AG10803 (cell line): ENCODE measurements at places on chromosomes 5 and 9.
A peak's percentile ranks its signal among the peaks of the same experiment; 100 is the strongest.

- no peak for DNase-seq
These were observed 3.8 kb downstream of the ANXA6 start for GRCh38 chr5:151153766-151154272.

DNA sequence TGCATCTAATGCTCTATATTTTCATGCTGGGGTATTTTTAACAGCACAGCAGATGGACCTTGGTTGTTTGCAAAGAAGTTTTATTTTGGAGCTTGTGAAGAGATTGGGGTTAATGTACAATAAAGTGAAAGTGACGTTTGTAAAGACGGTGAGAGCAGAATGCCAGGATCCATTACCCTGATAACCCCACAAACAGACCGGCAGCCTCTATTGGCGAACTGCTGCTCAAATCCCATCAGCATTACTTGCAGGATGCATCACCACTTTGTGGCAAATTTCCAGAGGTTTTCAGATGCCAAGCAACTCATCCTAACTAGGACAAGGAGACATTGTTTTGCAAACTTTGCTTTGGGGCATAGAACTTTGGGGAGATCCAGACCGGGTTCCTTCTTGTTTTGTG lies 383.3 kb upstream of the ZNF462 start:
- DNase-seq, result peak; percentile 74

DNA sequence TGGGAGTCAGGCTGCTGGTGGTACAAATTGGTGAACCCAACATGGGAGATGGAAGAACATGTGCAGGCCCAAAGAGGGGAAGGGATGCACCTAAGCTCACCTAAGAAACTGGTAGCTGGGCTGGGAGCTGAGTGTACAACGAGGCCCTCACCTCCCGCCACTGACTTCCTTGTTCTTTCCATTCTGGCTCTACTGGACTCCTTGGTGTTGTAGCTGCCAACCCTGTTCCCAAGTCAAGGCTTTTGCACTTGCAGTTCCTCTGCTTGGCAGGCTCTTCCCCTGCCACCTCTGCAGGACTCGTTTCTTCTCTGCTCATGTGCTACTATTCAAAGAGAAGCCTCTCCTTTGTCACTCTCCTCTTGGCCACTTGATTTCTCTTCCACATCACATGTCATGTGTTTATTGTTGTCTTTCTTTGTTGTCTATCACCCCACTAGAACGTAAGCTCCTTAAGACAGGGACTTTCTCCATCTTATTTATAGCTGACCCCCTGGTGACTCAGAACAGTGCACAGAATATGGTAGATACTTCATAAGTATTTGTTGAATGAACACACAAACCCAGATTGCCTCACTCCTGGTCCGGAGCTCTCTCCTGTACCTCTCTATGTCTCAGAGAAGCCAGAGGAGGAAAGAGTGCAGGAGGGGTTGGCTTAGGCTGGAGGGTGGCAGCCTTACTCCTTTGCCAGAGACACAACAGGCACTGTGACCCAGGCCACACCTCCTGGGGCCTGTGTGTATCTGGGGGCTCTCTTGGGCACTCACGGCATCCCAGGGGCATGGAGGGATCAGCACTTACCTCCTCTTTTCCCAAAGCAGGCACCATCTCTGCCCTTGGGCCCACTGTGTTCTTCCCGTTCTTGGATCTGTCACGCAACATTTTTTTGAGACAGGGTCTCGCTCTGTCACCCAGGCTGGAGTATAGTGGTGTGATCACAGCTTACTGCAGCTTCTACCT lies 5.2 kb upstream of the SPINK4 start:
- peak; percentile 9 for DNase-seq

DNA sequence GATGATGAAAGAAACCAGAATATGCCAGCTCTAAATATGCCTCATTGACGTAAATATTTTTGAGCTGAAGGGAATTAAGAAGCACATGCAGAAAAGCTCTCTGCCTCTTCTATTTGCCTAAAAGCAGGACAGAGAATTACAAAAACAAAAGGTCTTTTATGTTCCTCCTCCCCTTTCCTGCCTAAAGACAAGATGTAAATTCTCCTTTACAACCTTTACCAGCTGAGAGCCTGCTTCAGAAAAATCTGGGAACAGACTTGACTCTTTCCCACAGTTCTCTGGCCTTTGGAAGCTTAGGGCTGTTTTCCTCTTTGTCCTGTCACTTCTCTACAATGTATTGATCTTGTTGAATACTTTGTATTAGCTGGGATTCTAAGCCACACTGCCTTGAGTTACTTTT lies 199.7 kb downstream of the TMC1 start:
- DNase-seq, result no peak

DNA sequence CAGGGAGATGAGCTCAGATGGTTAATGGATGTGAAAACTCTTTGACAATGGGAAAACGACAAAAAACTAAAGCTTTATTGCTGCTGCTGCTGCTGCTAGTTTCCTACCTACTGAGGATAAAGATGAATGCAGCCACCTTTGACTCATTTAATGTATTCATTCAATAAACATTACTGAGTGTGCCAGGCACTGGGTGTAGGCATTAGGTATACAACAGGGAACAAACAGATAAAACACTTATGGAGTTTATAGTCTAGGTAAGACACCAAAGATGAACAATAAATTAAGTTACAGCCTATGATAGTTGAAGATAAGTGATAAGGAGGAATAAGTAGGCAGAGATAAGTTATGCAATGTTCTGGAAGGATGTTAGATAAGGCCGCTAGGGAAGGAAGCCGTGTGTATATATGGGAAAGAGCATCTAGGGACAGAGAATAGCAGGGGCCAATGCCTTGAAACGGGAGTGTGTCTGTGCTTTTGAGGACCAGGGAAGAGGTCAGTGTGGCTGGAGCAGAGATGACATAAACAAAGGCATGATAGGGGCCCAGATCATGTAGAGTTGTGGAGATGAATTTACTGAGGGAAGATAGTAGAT lies 477.6 kb downstream of the NTRK2 start:
- DNase-seq, result no peak

DNA sequence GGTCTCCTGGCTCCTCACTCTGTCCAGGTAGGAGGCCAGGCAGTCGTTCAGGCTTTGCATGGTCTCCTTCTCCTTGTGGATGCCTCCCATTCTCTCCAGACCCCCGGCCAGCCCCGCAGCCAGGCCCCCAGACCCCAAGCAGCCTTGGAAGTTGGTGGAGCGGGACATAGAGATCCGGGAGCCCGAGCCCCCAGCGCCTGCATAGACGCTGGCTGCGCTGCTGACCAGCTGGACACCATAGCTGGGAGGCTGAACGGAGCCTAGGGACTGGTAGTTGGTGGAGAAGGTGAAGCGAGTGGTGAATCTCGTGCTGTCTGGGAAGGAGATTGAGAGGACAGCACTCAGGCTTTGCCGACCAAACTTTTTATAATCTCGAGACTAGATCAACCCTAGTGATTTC lies 35.9 kb downstream of the FOXI1 start:
- no peak for DNase-seq

GRCh38 chr5:80191991-80192398 lies 63.9 kb downstream of the SERINC5 start:
- DNase-seq, result peak; percentile 21

DNA sequence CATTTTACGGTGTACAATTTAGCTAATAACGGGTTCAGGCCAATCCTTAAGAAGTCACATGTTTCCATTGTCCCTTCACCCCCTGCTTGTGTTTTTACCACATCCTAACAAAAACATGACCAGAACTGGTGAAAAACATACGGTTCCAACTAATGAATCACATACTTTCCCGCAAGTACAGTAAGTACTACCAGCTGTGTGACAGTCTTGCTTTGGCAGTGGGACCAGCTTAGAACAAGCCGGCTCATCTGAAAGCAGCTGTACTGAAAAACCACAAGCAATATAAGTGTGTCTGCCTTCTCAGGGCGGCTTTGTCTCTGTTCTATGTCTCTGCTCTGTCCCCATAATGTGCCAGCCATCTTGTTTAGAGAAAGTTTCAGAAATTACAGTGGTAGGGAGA lies 242.5 kb downstream of the BNC2 start:
- peak; percentile 98 for DNase-seq

GRCh38 chr9:82588301-82589180 lies 474.4 kb downstream of the RASEF start:
- DNase-seq, result no peak

- no peak for DNase-seq
These were observed 74.5 kb upstream of the WWC1 start for GRCh38 chr5:168216989-168217388.

DNA sequence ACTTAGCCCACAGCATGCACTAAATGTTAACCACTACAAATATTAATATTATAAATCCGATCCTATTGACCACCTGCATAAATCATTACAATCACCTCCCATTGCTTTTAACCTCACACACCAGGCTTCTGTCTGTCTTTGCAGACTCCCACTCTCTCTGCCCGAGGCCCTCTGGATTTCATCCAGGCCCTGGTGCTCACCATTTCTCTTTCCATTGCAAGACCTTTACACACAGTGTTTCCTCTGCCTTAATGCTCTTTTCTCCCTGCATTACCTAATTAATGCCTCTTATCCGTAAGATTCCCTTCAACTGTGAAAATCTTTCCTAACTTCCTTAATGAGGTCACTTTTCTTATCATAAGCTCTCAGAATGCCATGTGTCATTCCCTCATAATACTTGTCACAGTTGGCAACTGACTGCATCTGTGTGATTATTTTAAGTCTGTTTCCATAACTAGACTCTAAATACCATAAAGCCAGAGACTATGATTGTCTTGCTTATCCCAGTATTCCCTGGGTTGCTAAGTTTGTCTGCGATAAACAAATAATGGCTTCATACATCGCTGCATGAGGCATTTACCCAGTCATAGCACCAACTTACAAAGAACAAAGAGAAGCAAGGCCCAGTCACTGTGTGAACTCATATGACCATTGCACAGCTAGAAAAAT lies 155.1 kb downstream of the CCDC192 start:
- no peak for DNase-seq

DNA sequence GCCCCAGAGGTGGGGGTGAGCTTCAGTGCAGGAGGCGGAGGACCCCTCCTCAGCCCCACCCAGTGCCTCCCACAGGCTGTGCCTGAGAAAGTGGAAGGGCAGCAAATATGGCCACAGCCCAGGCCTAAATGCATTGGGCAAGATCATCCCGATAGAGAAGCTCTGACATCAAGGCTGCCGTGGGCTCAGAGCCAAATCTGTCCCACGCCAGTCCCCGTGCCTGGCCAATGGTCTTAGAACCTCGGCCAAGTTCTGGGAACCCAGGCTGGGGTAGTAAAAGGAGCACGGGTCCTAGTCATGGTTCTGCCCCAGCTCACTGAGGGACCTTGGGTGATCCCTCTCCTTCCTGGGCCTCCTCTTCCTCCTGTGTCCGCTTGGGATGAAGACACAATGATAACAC lies 27.7 kb upstream of the TNIP1 start:
- no peak for DNase-seq
